T-helper 9 cell (primary cell): ENCODE measurements at places on chromosomes 11 and 22.

- no peak for DNase-seq
Measured at GRCh38 chr11:69916806-69917387, 97.7 kb upstream of the FGF3 start.

GRCh38 chr11:58844361-58845005 is at the start of gene GLYATL2:
Gene GLYATL2, minus strand, starts transcription at chr11:58844704. Its CDS starts 5,092 bp downstream, at chr11:58839612.
- DNase-seq: no peak

- DNase-seq: no peak
Measured at GRCh38 chr11:73465023-73465675, 89.0 kb downstream of the RELT start.

GRCh38 chr11:95567685-95568084 is 221.9 kb downstream of the FAM76B start:
- DNase-seq: no peak

DNA sequence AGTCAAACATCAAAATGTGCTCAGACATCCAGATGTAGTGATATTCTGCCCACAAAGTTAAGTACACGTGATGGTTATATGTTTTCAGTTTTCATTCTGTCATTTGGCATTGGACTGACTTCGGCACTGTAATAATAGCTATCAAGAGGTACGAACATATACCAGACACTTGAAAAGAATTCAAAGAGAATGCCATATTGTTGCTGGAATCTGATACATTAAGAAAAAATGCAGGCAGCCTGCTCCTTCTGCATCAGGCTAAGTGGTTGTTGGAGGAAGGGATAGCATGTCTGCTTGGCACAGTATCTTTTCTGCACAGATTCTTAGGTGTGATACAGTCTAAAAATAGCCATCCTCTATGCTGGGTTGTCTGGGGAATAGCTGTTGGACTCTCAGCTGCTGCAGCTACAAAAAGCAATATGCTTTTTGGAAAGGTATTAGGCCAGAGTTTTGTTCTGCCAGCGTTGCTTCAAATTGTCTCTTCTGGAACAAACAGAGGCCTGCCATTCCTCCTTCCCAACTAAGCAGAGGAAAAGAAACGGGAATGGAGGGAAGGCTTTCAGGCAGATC is 892.6 kb downstream of the TBC1D22A start:
- no peak for DNase-seq

- DNase-seq: no peak
Measured at GRCh38 chr11:22221143-22221542, 28.3 kb downstream of the ANO5 start.

DNA sequence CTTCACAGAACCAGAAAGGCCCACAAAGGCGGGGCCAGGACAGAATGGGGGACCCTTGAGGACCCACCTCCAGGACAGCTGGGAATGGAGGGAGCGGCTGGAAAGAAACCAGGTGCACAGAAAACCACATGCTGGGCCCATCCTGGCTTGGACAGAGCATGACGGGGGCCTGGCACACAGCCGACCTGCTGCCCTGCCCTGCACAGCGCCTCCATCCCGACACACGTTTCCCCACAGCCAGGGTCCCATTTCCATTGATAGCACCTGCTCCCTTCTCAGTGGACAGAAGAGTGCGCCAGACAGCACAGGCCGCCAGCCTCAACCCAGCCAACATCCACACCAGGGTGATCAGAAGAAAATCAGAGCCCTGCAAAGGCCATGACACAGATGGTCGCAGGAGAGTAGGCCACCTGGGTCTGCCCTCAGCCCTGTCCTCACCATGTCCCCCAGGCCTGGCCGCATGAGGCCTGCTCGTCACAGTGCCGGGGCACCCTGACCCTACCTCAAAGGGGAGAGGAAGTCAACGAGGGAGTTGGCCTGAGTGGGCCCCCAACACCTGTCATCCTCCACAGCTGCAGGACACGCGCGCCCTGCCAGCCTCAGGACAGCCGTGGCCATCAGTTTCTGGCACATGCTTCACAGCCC is 28.1 kb downstream of the BRD1 start:
- DNase-seq: no peak
